ENCODE measurements at places on chromosomes 11 and 22.

DNA sequence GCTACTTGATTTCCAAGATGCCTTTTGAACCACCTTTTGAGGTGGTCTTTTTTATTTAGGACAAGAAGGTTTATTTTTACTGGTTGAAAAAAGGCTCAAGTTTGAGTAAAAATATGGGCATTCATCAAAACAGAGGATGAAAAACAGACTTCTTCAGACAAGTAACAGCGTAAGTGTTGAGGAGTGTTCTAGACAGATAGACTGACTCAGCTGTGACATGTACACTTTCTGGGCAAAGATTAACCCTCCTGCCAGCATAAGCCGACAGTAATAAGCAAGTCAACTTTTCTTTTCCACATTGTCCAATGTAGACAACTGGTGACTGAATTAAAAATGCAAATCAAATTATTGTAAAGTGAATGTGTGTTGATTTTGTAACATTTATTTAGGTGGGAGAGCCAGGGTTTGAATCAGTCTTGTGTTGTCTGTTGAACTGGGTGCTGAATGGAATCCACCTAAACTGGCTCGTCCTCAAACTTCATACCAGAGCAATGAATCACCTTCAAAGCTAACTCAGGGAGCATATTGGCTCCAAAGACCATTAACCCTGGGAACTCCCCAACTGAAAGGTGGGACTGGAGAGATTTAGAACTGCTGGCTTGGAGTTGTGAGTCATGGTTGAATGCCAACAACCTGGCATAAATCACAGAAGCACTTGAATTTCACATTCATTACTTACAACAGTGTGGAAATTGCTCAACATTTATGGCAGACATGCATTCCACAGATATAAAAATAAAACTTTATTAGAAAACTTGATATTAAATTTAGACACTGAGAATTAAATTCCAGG lies 377.0 kb downstream of the ETS1 start:
- peak; percentile 15 for DNase-seq

DNA sequence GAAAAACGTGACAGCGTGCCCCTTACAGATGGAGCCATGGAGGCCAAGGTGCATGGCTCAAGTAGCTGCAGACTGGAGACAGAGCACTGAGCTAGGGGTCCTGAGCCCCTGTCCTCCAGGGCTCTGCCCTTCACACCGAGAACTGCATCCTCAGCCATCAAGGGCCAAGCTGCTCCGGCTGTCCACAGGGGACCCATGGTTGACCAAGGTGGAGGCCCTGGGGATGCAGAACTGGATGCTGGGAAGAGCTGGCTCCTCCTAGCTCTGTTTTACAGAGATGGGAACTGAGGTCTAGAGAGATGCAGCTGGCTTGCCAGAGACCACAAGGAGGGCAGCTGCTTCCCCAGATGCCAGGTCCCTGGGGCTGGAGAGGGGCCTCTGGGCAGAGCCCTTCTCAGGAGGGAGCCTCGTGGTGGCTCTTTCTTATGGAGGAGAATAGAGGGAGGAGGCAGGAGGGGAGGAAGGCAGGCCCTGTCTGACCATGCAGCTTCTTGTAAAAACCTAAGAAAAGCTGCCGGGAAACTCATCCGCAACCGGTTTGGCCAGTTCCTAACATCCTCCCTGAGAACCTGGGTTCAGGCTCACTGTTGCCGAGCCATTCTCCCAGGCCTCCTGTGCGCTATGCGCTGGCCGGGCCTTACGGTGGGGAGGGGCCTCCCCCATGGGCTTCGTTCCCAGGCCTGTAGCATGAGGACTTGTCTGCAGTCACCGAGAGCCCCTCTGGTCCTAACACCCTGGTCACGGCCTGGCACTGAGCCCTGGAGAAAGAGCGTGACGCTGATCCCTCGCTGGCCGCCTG lies 80.6 kb downstream of the WNT7B start:
- DNase-seq, result peak; percentile 36

GRCh38 chr11:88194990-88195389 lies 19.7 kb upstream of the RAB38 start:
- no peak for DNase-seq

DNA sequence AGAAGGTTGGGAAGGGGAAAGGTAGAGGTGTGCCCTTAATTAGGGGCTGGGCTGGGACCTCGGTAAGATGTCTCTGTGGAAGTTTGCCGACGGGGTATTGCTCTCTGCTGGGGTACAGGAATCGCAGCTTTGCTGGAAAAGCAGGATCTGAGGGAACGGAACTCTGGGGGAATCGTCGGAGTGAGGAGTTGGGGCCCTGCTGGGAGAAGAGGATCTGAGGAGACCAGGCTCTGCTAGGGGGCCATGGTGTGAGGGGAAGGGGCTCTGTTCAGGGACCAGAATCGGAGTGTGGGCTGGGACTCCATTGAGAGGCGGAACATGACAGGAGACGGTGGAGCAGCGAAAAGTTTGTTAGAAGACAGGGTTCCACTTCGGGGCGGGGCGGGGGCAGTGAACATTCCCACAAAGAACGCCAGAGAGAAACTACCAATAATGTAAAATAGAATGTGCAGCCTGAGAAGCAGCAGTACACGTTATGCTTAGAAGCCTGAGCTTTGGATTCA lies 456 bp downstream of the AAMDC start:
- DNase-seq, result no peak

- no peak for DNase-seq
Observed at GRCh38 chr11:104075706-104076105, 39.3 kb downstream of the DDI1 start.

GRCh38 chr11:34280945-34281872 lies 76.6 kb downstream of the ABTB2 start:
- DNase-seq, result no peak

DNA sequence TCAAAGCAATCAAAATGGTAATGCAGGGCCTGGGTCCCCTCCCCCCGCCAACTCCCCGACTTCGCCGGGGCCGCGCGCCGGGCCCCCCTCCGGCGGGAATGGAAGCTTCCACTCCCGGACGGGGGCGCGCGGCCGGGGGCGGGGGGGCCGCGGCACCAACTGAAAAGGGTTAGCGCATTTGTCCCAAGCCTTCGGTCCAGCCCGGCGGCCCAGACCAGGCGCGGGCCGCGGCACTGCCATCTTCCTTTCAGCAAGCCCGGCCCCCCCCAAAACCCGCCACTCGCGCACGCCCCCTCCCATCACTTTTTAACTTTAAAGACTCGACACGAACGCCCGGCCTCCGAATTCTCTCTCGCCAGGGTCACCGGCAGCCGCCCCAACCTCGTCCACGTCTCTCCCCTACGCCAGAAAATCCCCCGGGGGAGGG lies 2.8 kb downstream of the PHF21B start:
- peak; percentile 28 for DNase-seq

DNA sequence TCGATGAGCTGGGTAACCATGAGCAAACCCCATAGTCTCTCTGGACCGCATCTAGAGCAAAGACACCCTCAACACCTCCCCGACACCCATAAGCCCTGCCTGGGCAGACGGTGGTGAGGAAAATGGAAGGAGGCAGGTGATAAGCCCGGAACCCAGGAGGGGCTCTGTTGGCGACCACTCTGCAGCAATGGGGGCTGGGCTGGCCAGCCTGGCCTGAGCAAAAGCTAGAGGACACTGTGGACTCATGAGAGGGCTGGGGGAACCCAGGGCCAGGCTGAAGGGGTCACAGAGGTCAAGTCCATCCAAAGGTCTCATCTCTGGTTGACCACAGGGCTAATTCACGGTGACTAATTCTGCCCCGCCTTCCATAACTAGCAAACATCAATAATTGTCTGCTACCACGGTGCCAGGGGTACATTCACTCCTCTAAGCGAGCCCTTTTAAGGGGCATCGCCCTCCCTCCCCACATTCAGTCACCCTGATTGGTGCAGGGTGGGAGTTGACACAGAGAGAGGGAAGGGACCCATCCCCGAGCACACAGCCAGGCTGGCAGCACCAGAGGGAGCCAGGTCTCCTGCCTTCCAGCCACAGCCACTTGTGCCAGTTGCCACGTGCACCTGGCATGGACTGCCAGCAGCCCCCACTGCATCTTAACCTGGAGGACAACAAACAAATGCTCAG lies 4.0 kb downstream of the PYGM start:
- DNase-seq, result no peak

DNA sequence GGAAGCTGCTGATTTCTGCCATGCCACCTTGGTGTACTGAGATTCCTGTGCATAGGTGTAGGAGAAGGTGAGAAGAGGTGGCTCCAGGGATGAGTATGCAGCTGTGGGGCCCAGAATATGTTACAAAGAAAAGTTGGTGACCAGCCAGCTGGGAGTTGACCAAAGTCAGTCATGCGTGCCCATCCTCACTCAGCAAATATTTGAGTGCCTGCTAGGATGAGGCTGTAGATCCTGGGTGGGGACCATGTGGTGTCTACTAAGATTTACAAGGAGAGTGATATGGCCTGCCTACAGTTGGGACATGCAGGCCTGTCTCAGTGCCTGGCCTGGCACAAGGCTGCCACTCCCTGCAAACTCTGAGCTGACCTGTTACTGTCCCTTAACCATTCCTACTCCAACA lies 19.4 kb downstream of the RNF185 start:
- DNase-seq, result peak; percentile 11

DNA sequence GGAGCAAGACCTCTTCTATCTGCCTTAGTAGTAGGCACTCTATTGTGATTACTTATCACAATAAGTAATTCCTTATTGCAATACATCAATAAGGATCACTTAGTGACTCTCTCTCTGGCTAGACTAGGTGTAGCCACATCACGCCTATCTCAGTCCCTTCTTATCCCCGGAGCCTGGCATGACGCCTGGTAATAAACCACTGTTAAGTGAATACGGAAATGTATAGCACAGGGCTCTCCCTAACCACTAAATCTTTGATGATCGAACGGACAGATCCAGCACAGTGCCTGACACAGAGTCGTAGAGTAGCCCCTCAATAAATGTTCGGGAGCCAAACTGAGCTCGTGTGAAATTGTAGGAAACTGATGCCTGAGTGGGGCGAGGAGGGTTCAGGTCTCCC lies 143.3 kb downstream of the FBXO7 start:
- DNase-seq, result no peak

GRCh38 chr11:75852406-75853017 lies 37.5 kb downstream of the UVRAG start:
- no peak for DNase-seq

DNA sequence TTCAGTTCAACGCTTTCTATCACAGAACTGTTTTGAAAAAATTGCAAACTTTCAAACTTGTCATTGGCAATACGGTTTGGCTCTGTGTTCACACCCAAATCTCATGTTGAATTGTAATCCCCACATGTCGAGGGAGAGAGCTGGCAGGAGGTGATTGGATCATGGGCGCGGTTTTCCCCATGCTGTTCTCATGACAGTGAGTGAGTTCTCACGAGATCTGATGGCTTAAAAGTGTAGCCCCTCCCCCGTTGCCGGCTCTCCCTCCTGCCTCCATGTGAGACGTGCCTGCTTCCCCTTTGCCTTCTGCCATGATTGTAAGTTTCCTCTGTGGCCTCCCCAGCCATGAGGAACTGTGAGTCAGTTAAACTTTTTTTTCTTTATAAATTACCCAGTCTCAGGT lies 1144.0 kb downstream of the BRD1 start:
- no peak for DNase-seq

GRCh38 chr11:62665599-62666258 lies 617 bp downstream of the CSKMT start:
- DNase-seq, result no peak

DNA sequence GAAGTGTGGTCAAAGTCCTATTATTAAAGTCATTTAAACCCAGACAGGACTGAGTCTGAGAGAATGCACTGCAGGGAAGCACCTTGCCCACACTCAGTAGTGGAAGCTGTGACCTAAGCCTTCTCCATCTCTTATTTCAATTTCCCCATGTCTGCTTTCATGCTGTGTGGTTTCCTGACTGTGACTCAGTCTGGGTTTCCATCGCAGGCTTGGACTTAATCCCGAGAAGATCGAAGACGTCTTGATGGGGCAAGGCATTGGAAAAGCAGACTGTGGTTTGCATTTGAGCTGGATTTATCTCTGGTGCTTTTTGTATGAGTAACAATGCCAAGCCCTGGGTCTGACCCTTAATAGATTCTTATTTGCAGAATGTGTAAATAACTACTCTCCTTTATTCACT lies 238.9 kb downstream of the NTM start:
- no peak for DNase-seq

DNA sequence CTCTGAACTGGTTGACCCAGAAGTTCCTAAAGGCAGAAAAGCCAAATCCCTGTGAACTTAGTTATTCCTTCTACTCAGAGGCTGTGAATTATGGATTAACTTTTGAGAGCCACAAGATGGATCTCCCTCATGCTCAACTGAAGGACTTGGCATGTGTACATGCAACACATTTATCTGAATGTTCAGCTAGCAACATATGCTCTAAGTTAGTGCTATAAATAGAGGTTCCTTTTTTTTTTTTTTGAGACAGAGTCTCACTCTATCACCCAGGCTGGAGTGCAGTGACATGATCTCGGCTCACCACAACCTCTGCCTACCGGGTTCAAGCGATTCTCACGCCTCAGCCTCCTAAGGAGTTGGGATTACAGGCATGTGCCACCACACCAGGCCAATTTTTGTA lies 40.1 kb downstream of the EIF4ENIF1 start:
- DNase-seq, result no peak

GRCh38 chr11:1370186-1371025 lies 19.3 kb upstream of the BRSK2 start:
- no peak for DNase-seq

DNA sequence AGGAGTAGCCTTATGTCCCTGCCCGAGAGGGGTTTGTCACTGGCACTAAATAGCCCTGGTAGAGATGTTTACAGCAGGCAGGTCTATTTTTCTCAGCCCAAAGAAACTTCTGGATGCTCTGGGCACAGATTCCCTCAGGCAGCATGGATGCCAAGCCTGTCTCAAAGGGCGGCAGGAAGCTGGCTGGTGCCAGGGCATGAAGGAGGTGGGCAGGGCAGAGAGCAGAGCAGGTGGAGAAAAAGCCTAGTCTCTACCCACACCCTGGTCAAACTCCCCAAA lies 4.1 kb upstream of the GAS2L1 start:
- no peak for DNase-seq

- DNase-seq, result no peak
Observed at GRCh38 chr11:73047773-73048371, 94.2 kb downstream of the FCHSD2 start.

Data from NCI-H1105 treated with DMSO at 0.1 percent for 48 hours (cell line).